ENCODE measurements at places on chromosomes 12 and 14.

DNA sequence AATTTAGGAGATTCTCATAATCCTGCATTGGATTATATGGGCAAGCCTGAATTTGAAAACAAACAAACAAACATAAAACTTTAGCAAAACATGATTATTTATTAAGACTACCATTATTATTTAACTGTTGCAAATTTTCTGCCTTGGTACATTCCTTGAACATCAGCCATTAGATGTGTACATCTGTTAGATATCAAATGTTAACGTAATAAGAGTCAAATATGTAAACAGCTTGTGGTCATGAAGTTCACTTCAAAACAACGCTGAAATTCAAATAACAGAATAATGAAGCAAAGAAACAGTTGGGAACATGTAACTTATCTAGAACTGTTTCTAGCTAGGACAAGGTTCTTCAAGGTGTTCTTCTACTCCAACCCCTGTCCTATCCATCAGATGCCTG lies 14.3 kb upstream of the TMX1 start:
- DNase-seq: no peak

DNA sequence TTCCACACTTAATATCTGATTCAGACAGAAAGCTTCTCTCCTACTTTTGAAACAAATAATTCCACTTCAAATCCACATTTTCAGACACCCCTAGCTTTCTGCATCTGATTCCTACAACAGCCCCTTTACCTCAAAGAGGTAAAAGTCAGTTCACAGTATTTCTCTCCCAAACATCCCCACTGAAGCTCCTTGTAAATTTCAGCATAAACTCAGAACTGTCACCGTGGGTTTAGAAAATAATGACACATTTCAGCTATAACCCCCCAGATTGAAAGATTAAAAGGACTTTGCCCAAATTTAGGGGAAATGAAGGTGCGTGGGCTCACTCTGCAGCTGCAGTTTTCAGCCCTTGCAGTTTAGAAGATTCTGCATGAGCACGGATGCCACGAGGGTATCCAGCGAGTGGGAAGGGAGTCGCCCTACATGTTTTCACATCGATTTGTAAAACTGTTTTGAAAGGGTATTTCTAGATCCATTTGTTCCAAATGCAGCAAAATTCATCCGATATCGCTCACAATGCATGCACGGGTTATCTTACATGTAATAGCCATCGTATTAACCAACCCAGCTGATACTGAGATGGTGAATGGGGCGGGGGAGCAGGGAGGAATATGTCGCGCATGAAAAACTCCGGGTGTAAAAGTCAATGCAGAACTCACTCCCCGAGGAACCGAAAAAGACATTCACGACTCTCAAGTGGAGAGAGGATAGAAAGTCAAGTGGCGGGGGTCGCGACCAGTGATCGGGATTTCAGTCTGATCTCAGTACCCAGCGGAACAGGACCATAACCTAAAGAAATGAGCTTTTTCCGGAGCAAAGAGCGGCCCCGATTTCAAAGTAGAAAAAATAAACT lies 5.0 kb upstream of the CCND2 start:
- DNase-seq: no peak

GRCh38 chr14:68682166-68683103 lies 110.4 kb downstream of the ZFP36L1 start:
- peak; percentile 94 for DNase-seq

DNA sequence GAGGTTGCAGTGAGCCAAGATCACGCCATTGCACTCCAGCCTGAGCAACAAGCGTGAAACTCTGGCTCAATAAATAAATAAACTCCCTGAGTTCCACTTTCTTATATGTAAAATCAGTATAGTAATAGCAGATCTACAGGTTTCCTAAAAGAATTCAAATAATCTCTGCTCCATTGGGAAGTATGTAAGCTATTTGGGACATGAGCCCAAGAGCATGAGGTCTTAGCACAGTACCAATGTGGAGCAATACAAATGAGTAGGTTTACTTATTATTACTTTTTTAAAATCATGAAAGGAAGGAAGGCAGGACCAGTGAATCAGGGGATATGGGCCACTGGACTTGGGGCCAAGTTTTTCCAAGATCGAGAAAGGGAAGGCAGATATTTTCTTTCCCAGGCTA lies 216.9 kb upstream of the DIO2 start:
- no peak for DNase-seq

GRCh38 chr14:51395361-51395849 lies 155.4 kb downstream of the TMX1 start:
- DNase-seq: no peak

- DNase-seq: no peak
Observed at GRCh38 chr14:68355415-68355814, 437.5 kb downstream of the ZFP36L1 start.

DNA sequence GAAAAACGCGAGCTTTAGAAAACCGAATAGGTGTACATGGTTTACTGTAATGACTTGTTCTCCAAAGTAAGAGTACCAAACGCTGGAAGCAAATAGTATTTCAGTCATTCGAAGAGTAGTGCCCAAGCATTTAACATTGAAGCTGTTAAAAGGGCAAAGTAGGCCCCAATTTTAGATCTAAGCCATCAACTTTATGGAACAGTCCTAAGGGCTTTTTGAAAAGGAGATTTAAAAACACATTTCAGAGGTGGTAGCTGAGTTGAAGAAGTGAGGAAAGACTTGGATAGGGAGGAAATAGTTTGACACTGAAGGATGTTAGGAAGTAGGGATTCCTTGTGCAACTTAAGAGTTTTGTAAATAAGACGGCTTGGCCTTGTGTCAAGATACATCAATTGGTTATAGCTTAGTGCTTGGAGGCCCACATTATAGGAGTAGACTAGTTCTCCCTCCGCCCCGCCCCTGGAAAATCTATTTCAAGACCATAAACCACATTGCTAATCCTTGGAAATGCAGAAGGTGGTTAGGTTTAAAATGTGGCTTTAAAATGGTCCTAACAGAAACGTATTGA lies 783 bp upstream of the TUBA1B start:
- DNase-seq: peak; percentile 40
